NCI-H146 (cell line): ENCODE measurements at places on chromosomes 2 and 18.
A peak's percentile ranks its signal among the peaks of the same experiment; 100 is the strongest.

GRCh38 chr2:176106581-176107539, at the start of gene HOXD11:
Gene HOXD11, plus strand, starts transcription at chr2:176107280. Its CDS starts 76 bp downstream, at chr2:176107356.
- peak; percentile 90 for DNase-seq

DNA sequence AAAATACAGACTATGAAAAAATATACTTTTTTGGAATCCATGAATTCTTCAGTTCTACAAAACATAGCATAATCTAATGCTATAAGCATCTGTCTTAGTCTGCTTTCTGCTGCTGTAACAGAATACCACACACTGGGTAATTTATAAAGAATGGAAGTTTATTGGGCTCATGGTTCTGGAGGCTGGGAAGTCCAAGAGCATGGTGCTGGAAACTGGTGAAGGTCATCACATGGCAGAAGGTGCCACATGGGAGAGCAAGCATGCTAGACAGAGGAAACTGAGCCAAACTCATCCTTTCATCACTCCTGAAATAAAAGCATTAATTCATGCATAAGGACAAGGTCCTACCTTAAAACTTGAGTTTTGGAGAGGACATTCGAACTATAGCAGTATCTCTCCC, 26.6 kb upstream of the NOSTRIN start:
- DNase-seq = no peak

GRCh38 chr2:196453613-196454047, 185.9 kb upstream of the CCDC150 start:
- DNase-seq = peak; percentile 29

DNA sequence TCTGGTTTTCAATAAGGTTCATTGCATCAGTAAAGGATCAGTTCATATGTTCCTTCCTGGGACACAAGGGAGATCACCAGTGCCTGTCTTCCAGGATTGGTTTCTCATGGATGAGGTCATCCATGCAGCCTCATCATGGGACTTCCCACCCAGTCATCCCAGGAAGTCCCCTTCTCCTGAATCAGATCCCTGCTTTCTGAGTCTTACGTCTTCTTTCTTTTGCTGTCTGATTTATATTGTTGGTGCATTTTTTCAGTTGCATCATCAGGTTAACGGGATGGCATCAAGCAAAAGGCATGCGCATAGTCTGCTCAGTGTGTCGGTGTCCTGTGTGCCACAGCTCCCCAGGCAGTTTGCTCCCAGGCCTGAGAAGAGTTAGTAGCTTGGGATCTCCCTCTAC, 105.9 kb downstream of the SOX11 start:
- no peak for DNase-seq

DNA sequence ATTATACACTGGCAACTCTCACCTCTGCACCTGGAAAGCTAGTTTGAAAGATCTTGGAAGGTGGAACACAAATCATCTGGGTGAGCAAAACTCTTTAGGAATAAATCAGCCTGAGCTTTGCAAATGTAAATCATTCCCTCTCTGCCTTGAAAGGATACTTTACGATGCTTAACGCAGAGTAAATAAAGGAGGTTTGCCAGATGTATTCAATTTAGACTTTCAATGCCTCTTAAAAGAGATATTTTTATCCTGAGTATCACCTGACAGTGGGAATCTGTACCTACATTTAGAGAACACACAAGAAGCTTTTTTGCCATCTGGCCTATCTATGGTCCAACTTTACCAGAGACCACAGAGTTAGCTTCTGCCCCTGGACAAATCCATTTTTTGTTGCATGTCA, 983.2 kb upstream of the CDH2 start:
- DNase-seq = peak; percentile 88

DNA sequence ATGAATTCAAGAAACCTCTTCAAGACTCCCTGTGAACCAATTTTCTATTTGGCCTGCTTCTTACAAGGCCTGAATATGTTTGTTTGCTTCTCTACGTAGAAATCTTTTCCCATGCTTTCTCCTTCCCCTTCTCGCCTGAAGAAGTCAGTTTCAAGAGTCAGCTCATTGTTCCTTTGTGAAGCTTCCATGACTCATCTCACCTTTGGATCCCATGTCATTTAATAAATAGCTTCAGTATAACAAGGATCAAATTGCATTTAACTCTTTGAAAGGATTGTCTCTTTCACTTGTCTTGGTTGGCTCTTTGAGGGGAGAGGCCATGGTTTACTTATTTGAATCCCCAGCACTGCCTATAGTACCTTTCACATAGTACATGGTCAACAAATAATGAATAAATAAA, 28.4 kb downstream of the CPS1 start:
- no peak for DNase-seq

DNA sequence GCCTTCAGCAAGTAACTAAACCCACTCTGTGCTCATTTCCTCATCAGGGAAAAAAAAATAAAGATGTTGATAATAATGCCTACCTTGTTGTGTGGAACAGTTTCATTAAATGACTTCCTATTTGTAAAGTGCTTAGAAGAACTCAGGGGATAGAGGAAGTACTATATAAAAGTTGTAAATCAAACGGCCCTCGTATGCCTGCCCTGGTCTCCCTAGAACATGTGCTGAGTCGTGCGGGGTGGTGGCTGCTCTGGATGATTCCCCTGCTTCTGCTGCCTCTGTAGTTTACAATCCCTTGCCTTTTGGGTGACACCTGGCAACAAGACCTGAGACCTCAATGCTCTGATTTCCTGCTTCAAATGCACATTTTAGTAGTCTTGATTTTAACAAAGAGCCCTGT, 170.0 kb downstream of the CERS6 start:
- no peak for DNase-seq
